ENCODE measurements at places on chromosomes 7 and 10.
A peak's percentile ranks its signal among the peaks of the same experiment; 100 is the strongest.

- peak; percentile 96 for DNase-seq
These were observed 53.7 kb upstream of the SEMA3A start for GRCh38 chr7:84248267-84248666.

DNA sequence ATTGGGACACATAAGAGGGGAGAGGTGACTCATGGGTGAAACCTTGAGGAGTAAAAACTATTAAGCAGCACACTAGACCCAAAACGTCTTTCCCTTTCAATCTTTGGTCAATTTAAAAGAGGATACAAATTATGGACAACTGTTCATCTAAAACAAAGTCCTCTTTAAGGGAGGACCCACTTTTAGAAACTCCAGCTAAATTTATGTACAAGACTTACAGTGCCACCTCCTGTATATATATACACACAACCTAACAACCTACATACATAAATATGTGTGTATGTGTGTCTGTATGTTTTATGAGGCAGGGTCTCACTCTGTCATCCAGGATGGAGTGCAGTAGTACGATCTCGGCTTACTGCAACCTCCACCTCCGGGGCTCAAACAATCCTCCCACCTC is 18.1 kb upstream of the ZC3HAV1 start:
- DNase-seq: no peak

DNA sequence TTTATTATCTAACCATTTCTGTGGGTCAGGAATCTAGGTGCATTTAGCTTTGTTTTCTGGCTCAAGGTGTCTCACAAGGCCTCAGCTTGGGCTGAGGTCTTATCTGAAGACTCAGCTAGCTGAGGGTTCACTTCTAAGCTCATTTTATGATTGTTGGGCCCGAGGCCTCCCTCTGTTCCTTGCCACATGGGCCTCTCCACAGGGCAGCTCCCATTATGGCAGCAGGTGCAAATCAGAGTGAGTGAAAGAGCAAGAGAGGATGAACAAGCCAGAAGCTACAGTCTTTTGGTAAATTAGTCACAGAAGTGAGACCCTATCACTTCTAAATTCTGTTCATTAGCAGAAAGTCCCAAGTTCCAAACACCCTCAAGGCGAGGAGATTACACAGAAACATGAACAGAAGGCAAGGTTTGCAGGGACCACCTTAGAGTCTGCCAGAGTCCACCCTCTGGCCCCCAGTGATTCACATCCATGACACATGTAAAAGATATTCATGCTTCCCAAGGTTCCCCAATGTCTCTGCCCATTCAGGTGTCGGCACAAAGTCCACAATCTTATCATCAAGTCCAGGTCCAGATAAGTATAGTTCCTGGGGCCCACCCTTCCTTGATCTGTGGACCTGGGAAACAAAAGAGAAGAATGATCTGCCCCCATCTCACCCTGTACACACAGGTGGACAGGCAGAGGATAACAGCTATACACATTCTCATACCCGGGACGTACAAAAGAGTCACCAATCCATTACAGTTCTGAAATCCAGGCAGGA is 23.7 kb downstream of the FIGNL1 start:
- no peak for DNase-seq

GRCh38 chr10:3902054-3902808 is 117.2 kb upstream of the KLF6 start:
- peak; percentile 56 for DNase-seq

GRCh38 chr7:32390210-32390609 is 100.0 kb downstream of the LSM5 start:
- no peak for DNase-seq

GRCh38 chr7:8507566-8507965 is 74.2 kb downstream of the NXPH1 start:
- no peak for DNase-seq

DNA sequence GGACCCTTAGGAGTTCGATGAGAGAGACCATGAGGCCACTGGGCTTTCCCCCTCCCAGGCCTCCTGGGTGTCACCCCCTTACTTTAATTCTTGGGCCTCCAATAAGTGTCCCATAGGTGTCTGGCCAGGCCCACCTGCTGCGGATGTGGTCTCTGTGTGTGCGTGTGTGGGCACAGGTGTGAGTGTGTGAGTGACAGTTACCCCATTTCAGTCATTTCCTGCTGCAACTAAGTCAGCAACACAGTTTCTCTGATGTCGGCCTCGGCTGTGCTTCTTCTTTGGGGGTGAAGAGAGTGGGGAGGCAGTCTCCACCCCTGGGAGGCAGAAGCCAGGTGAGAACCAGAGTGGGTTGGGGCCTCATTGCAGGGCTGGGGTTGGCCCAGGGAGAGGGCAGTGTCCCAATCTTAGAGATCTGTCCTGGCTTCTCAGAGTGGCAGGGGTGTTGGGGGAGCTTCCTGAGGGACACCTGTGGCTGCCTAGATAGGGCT is 1.5 kb downstream of the PVRIG start:
- no peak for DNase-seq

All from inflammatory macrophage treated with lipopolysaccharide for 4 hours (primary cell).